ENCODE measurements at places on chromosomes 5 and 9.

DNA sequence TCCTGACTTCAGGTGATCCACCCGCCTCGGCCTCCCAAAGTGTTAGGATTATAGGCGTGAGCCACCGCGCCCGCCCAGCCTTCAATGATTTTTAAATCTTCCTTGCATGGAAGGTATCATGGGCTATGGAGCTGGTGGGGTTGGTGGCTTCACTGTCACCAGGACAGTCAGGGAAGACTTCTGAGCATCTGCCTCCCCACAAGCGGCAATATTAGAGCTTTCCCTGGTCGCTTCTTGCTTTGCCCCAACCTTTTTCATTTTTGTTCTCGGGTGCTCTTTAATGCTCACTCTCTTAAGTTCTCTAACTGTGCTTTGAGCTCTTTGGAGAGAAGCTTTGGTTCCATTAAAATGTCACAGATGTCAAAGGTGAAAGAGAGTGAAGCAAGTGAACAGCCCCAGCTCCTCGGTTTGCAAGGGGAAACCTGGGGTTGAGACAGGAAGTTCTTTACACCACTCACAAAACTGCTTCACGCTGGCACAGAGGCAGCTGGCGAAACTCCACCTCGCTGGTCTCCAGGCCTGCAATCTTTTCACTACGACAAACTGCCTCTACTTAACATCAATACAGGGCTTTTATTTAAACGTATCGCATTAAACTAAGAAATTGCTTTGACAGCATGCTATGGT is 142.5 kb upstream of the RETREG1 start:
- DNase-seq = no peak

- no peak for DNase-seq
These were observed 167.7 kb downstream of the GRIA1 start for GRCh38 chr5:153658149-153658548.

GRCh38 chr9:130962418-130963316 is 23.6 kb upstream of the FIBCD1 start:
- peak; percentile 96 for DNase-seq

GRCh38 chr5:150458802-150459557 is 9.4 kb upstream of the RPS14 start:
- DNase-seq = peak; percentile 90

DNA sequence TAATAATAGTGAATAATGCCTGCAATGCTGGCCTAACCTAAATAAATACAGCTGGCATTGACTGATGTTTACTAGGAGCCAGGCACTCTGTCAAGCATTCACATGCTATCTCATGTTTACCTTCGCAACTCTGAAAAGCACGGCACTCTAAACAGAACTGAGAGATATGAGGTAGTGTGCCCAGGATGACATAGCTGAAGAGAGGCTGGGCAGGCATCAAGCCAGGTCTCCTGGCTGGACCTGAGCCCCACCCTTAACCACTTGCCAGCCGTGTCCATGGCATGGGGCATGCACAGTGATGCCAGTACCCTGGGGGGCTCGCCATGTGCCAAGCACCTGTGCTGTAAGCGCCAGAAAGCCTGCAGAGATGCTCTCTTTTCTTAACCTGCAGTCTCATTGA is 119.4 kb upstream of the MVB12B start:
- no peak for DNase-seq

DNA sequence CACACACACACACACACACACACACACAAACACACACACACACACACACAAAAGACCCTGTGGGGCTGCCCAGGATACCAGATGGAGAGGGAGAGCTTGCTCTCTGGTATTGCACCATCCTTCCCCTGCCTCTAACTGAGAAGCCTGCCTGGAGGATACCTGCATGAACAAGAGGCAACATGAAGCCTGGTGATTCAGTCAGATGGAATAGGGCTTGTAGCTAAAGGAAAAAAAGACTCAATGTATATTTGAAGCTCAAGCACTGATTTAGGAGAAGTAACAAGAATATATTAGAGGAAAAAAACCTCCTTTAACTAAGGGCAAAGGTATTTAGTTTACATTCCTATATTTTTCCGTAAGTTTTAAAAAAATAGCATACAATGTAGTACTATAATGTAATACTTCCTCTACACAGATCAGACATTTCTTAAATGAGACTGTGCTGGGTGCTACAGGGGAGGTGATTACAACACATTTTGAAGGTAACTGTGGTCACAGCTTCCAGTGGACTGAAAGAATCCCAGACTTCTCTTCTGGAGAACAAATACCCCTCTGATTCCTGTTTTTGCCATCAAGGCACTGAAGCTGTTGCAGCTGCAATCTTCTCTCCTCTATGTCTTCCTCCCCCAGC is 169.3 kb downstream of the DCP2 start:
- no peak for DNase-seq

- peak; percentile 50 for DNase-seq
These were observed at the start of gene PCDHB14 for GRCh38 chr5:141223112-141223783. Gene PCDHB14, plus strand, starts transcription at chr5:141223343. Its CDS starts 163 bp downstream, at chr5:141223506.

DNA sequence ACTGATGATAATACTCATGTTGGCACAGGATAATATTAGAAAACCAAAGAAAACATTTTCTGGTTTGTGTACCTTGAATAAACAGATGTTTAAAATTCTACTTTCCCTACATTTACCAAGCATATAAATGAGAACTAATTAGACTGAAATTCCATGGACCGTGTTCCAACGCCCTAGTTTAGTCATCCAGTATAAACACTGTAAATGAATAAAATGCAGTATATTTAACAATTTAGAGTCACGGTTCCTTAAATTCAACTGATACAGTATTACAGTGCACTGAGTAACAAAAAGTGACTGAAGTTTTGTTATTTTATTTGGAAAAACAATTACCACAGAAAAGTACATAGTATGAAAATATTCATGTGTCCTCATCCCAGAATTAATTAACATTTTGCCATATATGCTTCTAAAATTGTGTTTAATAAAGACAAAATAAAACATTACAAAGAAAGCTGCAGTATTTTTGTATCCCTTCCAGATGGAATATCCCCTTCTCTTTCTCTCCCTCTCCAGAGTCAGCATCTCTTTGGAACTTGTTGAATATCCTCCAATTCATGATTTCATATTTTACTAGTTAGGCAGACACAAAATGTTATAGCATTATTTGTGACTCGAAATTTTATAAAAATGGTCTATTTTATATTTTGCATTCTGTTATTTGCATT is 112.5 kb downstream of the HMHB1 start:
- DNase-seq = no peak

GRCh38 chr5:28648108-28648507 is 1609.7 kb upstream of the CDH9 start:
- DNase-seq = peak; percentile 27

DNA sequence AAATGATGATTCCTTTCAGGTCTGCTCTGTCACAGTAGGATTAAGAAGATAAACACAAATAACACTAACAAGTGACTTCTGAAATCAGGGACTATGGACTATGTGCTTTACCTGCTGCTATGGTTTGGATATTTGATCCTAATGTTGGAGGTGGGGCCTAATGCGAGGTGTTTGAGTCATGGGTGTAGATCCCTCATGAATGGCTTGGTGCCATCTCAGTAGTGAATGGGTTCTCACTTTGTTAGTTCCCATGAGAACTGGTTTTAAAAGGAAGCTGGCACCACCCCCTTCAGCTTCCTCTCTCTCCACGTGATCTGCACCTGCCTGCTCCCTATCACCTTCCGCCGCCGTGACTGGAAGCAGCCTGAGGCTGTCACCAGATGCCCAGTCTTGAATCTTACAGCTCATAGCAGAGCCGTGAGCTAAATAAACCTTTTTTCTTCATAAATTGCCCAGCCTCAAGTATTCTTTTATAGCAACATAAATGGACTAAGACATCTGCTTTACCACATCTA is 3.3 kb downstream of the PPIC start:
- no peak for DNase-seq

DNA sequence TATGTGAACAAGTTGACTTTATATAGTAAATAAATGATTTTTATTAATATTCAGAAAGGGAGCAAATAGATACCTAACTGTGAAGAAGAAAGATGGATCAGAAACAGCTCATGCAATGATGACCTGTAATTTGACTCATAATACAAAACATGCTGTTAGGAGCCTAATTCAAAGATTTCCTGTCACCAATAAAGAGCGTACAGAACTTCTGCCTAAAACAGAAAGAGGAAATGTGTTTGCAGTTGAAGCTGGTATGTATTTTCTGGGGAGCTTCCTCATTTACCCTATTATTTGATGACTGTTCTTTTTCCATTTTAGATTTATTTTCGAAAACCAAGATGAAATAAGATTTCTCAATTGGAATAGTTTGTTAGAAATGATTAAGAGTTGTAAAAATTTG is 11.4 kb downstream of the YTHDC2 start:
- DNase-seq = no peak

GRCh38 chr5:149404746-149405549 is 25.9 kb upstream of the IL17B start:
- peak; percentile 76 for DNase-seq

DNA sequence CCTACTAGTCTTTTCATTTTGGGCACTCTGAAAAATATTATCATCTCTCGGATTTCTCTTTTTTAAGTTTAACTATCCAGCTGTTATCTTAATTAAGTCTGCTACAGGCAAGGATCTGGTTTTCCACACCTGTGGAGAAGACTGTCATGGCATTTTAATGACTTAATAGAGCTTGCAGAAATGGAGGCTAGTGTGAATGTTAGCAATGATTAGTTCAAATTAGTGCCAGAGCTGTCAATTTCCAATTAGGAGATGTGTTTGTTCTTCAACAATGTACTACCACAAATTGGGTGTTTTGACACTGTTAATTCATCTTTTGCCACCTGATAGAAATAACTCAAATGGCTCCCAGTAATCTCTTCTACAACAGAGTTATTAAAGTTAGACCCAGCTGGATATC is 2023.0 kb upstream of the CDH9 start:
- DNase-seq = no peak

- DNase-seq = no peak
These were observed 109.1 kb upstream of the SPATA31D4 start for GRCh38 chr9:81819155-81819554.

DNA sequence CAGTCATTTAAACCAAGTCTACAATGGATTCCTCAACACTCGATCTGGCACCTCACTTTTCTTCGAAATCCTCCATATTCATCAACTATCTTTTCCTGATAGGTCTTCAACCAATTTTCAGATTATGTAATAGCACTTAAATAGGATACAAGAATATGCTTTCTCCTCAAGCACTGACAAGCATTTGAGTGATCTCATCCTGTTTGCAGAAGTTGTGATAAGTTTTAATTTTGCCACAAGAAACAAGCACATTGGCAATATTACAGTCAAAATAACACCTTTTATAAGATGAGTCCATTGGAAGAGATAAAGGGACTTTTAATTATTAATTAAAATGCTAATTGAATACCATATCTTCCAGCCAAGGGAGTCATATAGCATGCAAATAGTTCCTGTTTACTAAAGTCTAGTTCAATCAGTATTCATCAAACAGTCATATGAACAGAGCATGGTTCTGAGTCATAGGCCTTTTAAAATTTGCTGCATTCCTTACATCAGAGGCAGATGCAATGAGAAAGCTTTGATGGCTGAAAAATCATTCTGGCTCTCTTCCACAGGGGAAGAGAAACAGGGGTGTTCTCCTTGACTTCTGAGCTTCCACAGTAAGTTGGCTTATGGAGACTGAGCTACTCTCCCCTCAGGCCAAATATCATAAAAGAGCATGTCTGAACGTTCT is 32.7 kb upstream of the ZCCHC9 start:
- DNase-seq = peak; percentile 42

GRCh38 chr9:8684978-8685708 is 885.6 kb upstream of the DMAC1 start:
- DNase-seq = no peak

- DNase-seq = no peak
These were observed 2.8 kb upstream of the STOML2 start for GRCh38 chr9:35105571-35106342.

DNA sequence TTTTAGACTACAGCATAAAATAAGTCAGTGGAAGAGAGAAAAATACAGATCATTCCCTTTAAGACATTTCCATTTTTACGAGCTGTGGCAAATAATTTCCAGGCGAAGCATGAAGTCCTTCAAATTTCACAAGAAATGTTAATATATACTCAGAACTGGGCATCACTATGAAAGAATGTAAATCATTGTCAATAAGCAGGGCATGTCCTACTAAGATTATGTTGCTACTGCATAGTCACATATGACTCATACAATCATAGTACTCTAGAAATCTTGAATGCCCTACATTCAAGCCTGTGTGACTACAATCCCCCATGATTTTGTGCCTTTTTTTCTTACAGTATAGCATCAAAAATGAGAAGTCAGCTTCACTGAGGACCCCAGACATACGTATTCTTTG is 485.2 kb upstream of the FTMT start:
- peak; percentile 8 for DNase-seq

DNA sequence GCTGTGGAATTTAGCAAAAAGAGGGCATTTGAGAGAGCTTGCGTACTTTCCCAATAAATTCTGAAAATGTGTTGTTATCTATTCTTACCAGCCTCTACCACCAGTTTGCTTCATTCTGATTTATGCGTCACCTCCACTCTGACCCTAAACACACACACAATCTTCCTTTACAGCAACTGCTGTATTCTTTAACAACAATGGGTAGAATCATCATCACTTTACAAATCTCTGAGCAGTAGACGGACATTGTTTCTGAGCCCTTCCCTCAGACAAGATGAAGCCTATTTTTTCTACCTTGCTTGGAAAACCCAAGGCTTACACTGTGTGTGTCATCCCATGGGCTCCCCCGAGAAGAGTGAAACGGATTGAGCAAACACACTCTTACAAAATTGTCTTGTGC is 83.1 kb upstream of the RASA1 start:
- DNase-seq = no peak

GRCh38 chr5:149406203-149406978 is 27.3 kb upstream of the IL17B start:
- DNase-seq = no peak

DNA sequence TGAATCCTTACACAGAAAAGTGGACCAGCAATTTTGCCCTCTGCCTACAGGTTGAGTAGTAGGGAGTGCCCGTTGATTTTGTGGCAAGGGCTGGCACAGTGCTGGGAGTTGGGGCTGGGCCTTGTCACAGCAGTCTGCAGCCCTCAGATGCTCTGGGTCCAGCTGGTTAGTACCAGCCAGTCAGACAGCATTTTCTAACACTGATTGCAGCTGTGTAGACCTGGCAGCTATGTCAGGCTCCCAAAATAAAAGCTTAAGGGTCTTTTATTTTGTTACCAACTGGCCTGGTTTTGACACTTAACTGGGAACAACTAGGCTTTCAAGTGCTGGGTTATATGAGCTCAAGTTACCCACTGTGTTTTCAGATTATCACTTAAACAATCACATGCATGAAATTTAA is 57.7 kb downstream of the MAT2B start:
- no peak for DNase-seq

DNA sequence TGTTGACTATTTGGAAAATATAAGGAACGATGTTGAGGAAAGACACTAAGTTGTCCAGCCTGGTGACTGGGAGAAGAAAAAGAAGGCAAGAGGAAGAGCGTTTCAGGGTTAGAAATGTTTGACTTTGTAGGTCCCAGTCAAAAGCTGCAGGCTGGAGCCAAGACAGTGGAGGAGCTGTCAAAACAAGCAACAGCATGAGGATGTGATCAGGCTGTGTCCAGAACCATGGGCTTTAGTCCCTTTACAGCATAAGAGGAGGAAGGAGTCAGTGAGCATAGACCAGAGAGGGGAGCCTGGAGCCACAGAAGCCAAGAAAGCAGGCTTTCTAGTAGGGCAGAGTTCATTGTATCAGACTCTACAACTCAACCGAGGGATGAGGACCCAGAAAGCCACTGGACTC is 658.5 kb downstream of the BNC2 start:
- no peak for DNase-seq

- no peak for DNase-seq
These were observed 39.4 kb upstream of the KIF2A start for GRCh38 chr5:62266573-62266972.

GRCh38 chr5:10702911-10703491 is 58.0 kb downstream of the DAP start:
- DNase-seq = no peak

All from urothelium cell line (cell line).